ENCODE measurements at places on chromosomes 5 and 9.

- DNase-seq: no peak
Observed at GRCh38 chr9:14888875-14889274, 21.4 kb downstream of the FREM1 start.

- no peak for DNase-seq
Observed at GRCh38 chr9:68462105-68462775, 78.4 kb downstream of the TMEM252 start.

DNA sequence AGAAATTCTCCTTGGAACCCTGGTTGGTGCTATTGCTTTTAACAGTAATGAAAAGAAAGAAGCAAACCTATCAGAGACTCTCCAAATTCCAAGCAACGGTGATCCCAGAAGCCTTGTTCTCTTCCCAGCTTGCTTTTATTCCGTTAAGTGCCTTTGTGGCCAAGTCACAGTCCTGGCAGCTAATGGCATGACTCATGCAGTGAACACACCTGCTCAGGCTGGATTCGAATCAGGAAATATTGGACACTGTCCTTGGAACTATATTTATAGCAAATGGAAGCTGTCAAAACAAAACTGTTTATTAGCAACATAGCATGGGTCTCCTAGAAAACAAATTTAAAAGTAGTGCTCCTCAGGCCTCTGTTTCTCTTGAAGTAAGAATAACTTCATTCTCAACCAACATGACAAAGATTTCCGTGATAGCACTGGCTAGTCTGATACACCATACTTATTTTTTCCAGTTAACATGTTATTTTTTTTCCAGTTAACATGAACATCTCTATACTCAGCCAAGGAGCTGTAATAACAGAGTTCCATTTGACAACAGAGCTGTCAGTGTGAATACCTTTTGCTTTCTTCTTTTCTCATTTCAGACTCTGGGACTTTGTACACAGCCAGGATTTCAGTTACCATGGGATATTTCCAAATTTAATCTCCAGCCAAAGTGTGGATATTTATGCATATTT lies 502.4 kb downstream of the GADD45G start:
- no peak for DNase-seq

DNA sequence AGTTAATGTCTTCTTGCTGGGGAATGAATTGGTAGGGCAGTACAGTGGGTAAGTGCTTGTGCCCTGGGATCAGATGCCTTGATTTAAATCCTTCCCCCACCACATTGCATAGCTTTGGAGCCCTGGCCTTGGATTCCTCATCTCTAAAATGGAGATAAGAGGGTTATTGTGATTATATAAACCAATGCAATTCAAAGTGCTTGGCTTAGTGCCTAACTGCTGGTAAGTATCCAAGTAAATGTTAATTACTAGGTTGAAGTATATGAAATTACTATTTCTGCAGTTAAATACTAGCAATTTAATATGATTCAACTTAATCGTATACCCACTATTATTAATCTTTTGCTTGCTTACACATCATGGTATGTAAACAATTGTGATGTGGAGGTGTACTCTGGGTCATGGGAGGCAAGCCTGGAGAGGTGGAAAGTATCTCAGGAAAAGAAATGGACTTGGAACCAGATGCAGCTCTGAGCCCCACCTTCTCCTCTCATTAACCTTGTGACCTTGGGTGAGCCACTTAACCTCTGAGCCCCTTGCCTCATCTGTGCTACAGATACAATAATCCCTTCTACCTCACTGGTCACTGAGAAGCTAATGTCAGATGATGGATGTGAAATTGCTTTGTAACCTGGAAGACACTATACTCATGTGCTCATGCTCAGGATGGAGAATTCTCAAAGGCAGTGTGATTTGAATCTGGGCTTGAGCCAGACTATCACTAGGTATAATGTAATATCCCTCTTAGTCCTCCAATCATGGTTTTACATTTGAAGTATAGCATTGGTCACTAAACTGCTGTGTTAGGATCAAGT lies 23.8 kb downstream of the NEUROG1 start:
- DNase-seq: no peak

GRCh38 chr9:90124961-90125360 lies 517.7 kb downstream of the DIRAS2 start:
- no peak for DNase-seq

DNA sequence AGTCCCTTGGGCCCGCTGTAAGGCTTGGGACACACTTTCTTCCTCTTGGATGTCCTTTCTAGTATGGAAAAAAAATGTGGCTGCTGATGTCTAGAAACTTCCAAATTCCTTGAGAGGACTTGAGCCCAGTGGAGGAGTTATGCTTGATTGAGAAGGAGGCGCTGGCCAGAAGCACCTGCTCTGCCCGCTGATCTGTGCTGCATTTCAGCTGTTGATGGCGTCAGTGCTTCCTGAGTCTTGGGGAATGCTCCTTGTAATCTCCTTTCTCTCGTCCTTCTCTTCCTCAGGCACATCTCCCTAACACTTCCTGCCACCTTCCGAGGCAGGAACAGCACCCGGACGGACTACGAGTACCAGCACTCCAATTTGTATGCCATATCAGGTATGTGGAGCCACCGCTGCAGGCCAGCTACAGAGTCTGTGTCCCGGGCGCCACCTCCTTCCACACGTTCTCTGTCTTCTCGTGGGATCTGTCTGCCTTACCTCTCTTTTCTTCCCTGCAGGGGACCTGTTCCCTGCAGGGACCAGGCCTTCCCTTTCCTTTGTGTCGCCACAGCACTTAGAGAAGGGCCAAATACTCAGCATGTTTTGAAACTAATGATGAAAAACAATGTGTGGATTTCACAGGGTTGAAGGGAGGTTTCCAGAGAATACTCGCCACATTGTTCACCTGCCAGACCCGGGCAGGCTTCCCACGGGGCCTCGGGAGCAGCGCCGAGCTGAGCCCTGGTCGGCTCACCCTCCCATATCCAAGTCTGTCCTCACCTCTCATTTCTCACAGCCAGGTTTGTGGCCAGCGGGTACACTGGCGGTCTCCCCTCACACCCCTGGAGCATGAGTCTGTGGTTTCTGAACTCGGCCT lies 95.2 kb downstream of the MVB12B start:
- no peak for DNase-seq

- no peak for DNase-seq
Observed at GRCh38 chr5:73437777-73438644, 10.6 kb downstream of the FOXD1 start.

DNA sequence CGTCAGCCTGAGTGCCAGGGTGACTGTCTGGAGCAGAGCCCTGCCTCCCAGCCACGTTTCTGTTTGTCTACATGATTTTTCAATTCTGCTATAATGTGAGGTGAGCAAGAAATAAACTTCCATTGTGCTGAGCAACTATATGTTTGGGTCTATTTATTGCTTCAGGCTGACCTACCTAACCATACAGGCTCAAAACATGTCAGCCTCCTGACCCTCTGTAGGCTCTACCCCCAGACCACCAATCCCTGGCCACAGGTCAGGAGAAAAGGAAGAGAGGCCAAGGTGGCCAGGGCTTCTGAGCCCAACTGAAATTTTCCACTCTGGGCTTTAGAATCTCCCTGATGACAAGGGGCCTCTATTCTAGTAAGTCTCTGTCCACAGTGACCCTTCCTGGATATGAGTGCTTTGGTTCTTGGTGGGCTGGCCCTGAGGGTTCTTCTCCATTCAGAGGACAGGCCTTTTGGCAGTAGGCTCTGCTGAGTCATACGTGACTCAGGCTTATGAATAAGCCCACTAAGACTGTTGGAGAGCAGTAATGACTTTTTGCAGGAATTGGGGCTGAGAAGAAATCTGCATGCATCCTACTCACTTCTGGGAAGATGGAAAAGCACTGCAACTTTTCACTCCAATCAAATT lies 117.2 kb upstream of the TBCA start:
- DNase-seq: no peak

DNA sequence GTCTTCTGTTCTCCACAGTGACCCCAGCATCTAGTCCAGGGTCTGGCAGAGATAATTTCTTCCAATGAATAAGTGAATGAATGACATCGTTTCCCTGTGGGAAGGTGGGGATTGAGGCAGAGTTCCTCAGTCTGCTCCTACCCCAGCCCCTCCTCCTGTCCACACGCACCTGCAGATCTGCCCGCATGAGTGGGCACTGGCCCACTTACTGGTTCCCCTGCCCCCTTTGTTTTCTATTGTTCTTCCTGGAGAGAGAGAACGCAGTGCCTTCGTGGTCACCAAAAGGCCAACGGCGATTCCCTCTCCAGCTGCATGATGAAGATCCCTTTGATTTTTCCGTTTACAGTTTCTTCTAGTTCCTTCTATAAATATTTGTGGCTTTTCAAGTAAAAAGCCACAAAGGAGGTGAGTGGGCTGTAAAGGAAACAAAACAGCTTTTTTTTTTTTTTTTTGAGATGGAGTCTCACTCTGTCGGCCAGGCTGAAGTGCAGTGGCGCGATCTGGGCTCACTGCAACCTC lies 5.8 kb upstream of the FPGS start:
- DNase-seq: no peak

GRCh38 chr5:102523541-102524175 lies 24.9 kb upstream of the SLCO6A1 start:
- DNase-seq: no peak

Measured in esophagus squamous epithelium (tissue), 5 donors.